ENCODE measurements at places on chromosomes 5 and 9. TPM values are rescaled to one million over a fixed set of nuclear protein-coding genes. Genes with fewer than 3 reads are reported as not detected.

Gene GMCL2
- 0.13 TPM for total RNA-seq

DNA sequence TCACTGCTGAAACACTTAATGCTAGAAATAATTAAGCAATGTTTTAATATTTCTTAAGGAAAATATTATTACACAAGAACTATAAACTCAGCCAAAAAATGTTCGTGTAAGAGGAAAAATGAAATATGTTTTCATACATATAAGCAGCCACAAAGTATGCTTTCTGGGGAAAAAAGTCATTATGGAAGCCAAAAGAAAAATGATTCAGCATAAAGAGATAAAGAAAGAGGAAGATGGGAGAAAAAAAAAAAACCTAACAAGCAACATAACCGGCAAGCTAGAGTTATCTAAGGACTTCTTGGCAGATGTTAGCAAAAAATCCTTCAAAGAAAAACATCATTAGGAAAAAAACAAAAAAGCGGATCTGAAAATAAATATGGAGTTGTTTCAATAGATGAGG is 179.1 kb downstream of the MUSK start:
- H3K27ac ChIP-seq: no peak overlapping the region
- H3K27me3 ChIP-seq: no peaks in the 10 kb centered on the region
- H3K4me1 ChIP-seq: no peaks in the 10 kb centered on the region
- H3K4me3 ChIP-seq: no peak overlapping the region
- no peak for DNase-seq
- H3K36me3 ChIP-seq: no peaks in the 10 kb centered on the region

DNA sequence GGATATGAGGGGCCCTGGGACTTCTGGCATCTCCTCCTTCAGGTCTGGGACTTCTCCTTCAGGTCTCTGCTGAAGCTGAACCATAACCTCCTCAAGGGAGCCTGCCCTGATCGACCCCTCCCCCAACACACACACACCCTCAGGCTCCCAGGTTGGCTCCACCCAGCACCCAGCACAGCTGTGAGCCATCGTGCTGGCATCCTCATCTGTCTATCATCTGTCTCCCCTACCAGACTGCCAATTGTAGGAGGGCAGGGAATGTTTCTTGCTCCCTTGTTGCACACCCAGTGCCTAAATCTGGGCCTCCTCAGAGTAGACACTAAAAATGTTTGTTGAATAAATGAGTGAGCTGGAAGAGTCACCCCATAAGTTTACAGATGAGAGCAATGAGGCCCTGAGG is 71.4 kb downstream of the LRSAM1 start:
- H3K27ac ChIP-seq: no peak overlapping the region
- no peaks in the 10 kb centered on the region for H3K27me3 ChIP-seq
- no peak for DNase-seq
- H3K36me3 ChIP-seq: no peaks in the 10 kb centered on the region
- peaks cover 3% of the 10 kb centered on the region for H3K4me1 ChIP-seq

Gene PCDHA3
- 0.67 TPM for total RNA-seq

- H3K4me1 ChIP-seq: peaks cover 2% of the 10 kb centered on the region
- H3K36me3 ChIP-seq: no peaks in the 10 kb centered on the region
- H3K4me3 ChIP-seq: no peak overlapping the region
Observed at GRCh38 chr5:163888366-163888765, 382.9 kb downstream of the MAT2B start.

Gene UNC13B
- total RNA-seq: 51.7 TPM

Gene ALDOB
- not detected for total RNA-seq

Measured in H1 (cell line).